GM12864 (cell line): ENCODE measurements at places on chromosomes 2 and 18.

GRCh38 chr2:96816836-96817702, 1.0 kb downstream of the CNNM3 start:
- no peak for DNase-seq

DNA sequence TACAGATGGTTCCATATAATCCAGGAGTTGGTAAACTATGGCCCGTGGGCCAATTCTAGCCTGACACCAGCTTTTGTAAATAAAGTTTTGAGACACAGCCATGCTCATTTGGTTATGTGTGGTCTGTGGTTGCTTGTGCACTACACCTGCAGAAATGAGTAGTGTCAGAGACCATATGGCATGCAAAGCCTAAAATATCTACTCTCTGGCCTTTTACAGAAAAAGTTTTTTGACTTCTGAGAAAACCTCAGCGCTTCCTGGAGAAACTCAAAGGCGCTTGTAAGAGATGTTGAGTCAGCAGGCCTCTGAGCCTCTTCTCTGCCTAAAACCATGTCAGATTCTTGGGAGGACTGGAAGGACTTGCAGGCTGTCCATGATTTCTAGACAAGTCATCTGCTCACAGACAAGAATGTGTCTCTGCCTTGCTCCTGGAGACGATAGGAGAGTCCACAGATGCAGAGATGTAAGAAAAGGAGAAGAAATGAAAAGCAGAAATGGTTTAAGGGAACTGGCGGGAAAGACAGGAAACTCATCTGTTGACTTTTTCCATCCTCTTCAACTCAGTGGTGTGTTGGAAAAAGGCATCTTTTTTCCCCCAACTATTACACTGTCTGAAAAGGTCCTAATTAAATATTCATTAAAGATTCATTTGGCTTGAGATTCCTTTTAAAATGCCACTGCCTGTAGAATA, 5.2 kb downstream of the TTC39C start:
- peak; percentile 90 for DNase-seq

DNA sequence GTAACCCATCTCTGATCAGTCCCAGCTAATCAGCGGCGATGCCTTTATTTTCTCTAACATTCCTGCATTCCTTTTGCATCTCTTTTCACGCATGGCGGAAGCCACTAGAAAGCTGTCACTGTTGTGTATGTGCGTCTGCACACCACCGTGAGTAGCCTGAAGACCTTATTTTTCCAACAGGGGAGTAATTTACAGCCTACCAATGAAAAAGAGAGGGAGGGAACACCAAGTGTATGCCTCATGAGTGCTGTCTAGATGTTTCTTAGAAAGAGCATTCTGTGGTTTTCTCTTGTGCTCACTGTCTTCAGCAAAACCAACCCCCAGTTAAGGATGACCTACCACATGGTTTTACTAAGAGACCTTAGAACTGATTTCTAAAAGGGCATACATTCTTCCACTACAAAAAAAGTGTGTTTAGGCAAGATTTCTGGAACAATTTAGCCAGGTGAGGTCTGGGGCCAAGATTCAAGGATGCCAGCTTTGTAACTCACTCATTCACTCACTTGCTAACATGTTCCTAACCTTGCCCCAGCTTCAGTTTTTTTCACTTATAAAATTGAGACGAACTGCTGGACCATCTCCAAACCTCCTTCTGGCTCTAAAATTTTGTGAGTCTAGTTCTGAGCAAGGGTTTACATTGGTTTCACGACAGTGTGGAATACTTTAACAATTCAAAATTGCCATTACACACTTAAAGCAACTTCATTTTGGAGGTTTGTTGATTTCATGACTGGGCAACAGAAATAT, 51.4 kb downstream of the BCL2 start:
- no peak for DNase-seq

DNA sequence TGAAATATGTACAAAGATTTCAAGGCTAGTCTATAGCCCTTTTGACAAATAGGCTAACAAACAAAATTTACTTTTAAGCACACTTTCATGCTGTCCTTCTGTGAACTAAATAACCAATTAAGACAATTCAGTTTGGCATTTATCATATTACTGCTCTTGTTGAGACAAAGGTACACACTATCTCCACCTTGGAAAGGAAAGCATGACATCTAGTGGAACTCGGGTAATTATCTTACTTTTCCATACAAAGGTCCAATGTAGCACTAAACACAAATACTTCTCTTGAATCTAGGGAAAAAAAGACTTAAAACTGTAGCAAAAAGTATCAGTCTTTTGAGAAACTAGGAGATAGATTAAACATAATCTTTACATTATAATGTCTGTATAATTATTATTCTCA, 125.0 kb upstream of the CD226 start:
- no peak for DNase-seq

- no peak for DNase-seq
These were observed 410.8 kb upstream of the POU3F3 start for GRCh38 chr2:104443145-104443544.

GRCh38 chr2:72159211-72159993, 11.7 kb upstream of the CYP26B1 start:
- no peak for DNase-seq

DNA sequence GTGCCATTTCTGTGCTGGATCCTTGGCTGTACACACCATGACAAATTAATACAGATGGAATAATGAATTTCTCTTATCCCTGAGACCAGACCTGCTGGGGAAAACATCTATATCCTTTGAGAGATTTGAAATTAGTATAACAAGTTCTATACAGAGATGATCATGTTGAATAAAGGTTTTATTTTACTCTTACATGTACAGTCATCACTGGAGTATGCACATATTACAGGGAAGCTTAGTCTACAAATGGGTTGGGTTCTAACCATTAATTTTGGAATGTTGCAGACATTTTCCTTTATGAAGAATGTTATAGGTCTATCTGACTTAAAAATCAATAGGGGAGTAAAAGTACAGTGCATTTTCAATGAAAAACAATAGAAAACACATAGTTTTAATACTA, 29.9 kb upstream of the MMADHC start:
- no peak for DNase-seq

- DNase-seq = no peak
These were observed 27.8 kb downstream of the ID2 start for GRCh38 chr2:8709611-8710010.

GRCh38 chr18:39462436-39462835, 1896.8 kb upstream of the CELF4 start:
- DNase-seq = no peak

GRCh38 chr2:240962300-240963064, 35.9 kb upstream of the SNED1 start:
- no peak for DNase-seq

DNA sequence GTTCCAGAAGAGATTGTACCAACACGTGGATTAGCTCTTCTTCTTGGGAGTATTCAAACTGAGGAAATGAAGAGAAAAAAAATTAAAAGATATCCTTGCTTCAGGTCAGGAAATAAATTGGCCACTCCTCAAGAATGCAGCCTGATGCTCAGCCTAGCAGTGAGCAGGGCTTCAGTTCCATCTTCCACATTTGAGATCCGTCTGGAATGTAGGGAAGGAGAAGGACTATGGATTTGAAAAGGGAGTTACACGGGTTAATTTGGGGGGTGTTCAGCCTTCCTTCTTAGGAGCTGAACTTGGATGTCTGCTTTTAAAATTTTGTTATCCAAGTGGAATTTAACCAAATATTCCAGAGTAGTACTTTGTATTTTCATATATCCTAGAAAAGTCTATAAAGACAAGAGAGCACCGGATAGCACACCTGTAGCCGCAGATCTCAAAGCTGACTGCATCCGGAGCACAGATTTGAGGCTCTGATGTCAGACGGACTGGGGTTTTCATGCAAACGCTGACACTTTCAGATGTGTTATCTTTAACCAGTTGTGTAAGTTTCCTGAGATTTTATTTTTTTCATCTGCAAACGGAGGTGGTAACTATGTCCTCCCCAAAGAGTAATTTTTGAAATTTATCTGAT, 99.3 kb downstream of the COPS8 start:
- no peak for DNase-seq

- DNase-seq = no peak
These were observed 18.6 kb downstream of the ARL4C start for GRCh38 chr2:234478121-234478858.

- no peak for DNase-seq
These were observed 17.6 kb downstream of the SERPINB4 start for GRCh38 chr18:63626431-63626830.

GRCh38 chr18:21826641-21827302, 86.2 kb downstream of the MIB1 start:
- DNase-seq = no peak

DNA sequence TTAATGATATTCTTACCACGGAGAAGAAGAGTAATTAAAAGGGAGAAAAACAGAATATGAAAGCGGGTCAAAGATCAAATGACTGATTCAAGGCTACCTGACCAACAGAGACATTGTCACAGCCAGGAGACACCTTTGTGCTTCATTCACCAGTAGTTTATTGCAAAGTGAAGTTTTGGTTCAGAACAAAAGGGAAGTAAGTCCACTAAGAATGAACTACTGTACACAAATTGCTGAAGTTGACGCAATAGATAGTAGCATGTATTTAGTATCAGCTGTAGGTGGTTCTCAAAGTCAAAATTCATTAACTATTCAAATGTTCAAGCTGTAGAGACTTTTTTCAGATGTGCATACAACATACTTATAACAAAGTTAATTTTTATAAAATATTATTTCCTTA, 64.7 kb upstream of the COX7A2L start:
- DNase-seq = no peak

- no peak for DNase-seq
These were observed 7.7 kb downstream of the MGAT5 start for GRCh38 chr2:134261398-134262131.

DNA sequence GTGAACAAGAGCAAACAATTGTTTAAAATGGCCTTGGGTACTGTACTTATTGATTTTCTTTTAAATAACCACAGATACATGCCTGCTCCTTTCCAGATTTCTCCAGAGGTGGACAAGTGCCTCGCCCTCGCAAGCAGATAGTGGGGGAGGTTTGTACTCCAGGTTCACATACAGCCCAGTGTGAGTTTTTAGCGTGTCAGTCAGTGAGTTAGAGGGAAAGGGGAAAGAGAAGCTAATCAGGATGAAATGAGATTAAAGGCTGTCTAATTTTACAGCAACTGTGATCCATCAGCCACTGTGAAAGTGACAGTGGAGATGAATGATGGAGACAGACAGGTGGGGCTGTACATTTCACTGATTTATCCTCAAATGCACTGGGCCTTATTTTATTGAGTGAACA, 74.7 kb downstream of the KLHL14 start:
- no peak for DNase-seq
